ENCODE measurements at places on chromosomes 5 and 9. TPM values are rescaled to one million over a fixed set of nuclear protein-coding genes. Genes with fewer than 3 reads are reported as not detected.

MSMP gene
- total RNA-seq = not detected

ARAP3 gene
- total RNA-seq = 35.2 TPM

ARSI gene
- total RNA-seq = 3.5 TPM

SPINK6 gene
- not detected for total RNA-seq

DOCK8 gene
- 112 TPM for total RNA-seq

FAXDC2 gene
- 72.7 TPM for total RNA-seq

PCDHB3 gene
- total RNA-seq = 1.5 TPM

All from lower lobe of right lung (tissue), 2 donors.